ENCODE measurements at places on chromosomes 12 and 14. TPM values are rescaled to one million over a fixed set of nuclear protein-coding genes. Genes with fewer than 3 reads are reported as not detected.

Gene SPIC
- total RNA-seq, result not detected

Gene SLC5A8
- total RNA-seq, result not detected

Gene AQP6
- not detected for total RNA-seq

Gene CD163L1
- total RNA-seq, result not detected

Gene KRT72
- 2.3 TPM for total RNA-seq

Gene YLPM1
- 47.0 TPM for total RNA-seq

Gene RD3L
- not detected for total RNA-seq

Gene DGKA
- total RNA-seq, result 285 TPM

DNA sequence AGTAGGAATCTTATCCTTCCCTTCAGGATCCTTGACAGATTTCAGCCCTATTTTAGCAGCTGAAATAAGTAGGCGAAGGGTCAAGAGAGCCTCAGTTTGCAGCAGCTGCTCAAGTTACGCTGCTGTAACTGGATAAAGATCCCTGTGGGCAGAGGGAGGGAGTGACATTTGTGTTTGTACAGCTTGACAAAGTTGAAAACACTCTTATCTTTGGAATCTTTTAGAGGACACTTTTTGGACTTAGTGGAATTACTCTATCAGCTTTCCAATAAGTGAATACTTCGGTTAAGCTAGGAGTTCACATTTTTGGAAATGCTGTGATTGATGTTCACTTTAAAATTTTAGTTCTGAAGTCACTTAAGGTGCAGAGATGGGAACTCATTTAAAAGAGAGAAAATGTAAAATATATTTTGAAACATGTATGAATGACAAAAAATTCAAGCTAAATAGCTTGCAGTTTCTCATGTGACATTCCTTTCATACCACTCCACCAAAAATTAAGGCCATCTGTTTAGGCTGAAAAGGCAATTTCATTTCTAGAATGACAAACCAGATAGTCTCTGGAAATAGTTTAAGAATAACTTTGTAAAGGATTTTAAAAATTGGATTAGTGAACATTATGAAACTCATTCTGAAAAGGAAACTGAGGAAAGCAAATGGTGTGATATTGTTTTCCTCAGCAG, 55.2 kb downstream of the SLC38A4 start:
- no peak for DNase-seq

DNA sequence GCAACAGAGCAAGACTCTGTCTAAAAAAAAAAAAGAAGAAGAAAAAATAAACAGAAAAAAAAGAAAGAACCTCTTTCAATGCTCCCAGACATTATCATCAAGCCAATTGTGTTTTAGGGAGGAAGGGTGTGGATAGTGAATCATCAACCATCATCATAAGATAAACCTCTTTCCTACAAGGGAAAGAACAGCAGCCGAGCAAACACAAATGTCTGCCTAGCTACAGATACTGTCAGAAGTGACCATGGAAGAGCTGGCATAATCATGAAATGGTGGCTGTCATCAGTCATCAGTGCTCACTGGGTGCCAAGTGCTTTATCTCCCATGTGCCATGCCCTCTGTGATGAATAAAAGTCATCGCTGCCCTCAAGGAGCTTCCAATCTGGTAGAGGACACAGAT, 46.6 kb downstream of the SLC17A8 start:
- no peak for DNase-seq

GRCh38 chr14:52790011-52790755, 1.2 kb downstream of the GNPNAT1 start:
- DNase-seq, result no peak

DNA sequence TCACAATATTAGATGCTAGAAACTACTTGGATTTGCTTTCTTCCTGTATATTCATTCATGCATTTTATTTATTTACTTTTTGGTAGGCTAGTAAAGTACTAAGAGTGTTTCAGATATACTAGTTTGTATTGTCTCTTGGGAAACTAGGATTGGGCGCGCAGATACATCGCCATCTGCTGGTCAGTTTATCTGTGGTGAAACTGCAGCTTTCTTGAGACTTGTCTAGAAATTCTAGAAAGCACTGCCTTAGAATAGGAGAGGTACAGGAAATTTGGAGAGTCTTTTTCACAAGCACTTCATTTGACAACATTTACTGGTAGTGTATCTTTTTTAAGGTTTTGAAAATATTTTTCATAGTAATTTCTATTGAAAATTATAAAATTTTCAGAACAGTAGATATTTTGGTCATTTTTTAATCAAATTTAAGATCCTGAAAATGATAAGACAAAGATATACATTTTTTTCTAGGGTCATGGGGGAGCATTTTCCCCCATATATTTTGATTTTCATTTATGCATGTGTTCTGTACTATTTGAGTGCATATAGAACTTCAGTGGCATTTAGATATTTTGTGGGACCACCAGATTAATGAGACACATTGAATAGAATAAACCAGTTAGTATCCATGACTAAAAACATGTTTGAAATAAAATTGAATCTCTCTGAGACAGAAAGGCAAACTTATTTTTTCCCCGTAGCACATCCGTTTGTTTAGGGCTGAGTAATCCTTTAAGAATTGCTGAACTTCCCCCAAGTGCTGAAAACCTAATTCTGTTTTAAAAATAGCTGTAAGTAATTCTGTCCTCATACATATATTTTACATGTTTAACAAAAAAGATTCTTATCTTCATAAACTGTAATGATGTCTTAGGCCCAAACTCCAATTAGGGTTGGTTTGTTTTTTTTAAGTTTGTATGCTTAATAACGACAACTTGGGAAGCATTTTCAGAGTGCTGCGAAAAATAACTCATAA, 44.5 kb downstream of the SLC38A6 start:
- peak; percentile 76 for DNase-seq

- no peak for DNase-seq
These were observed 253.7 kb downstream of the DUSP6 start for GRCh38 chr12:89098441-89099112.

GRCh38 chr14:69351911-69352310, 46.2 kb downstream of the ERH start:
- DNase-seq, result no peak
